ENCODE measurements at places on chromosomes 7 and 10.

- no peak for ATAC-seq
Observed at GRCh38 chr10:54585572-54585971, 215.5 kb downstream of the PCDH15 start.

DNA sequence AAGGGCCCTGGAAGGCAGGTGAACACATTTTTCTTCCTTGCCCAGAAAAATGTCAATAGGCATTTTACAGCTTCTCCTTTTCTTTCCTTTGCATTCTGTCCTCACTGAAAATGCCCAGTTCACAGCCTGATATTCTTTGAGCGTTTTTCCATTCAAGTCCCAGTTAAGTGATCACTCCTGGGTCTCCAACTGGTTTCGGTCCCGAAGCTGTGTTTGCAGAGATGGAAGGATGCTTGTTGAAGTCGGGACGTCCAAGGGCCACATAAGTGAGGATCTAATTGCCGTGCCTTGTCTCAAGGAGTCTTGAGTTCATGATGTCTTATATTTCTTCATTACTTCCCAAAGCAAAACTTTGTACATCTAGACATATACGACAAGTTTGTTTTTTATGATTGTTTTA, 208.7 kb upstream of the PRKCQ start:
- no peak for ATAC-seq

DNA sequence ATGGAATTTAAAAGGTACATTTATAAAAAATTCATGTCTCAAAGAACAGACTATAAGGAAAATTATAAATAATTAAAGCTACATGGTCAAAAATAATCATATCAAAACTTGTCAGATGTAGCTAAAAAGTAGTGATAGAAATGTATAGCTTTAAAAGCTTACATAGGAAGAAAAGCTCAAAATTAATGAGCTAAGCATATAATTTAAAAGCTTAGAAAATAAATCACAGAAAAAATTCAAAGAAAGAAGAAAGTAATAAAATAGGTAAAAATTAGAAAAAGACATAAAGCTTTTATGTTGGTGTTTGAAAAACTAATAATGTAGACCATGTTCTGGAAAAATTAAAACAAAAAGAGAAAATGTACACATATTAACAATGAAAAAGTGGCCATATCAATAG, 5.3 kb downstream of the TCAF1 start:
- no peak for ATAC-seq

- ATAC-seq: no peak
Observed at GRCh38 chr10:31073996-31074721, 42.5 kb upstream of the ZNF438 start.

DNA sequence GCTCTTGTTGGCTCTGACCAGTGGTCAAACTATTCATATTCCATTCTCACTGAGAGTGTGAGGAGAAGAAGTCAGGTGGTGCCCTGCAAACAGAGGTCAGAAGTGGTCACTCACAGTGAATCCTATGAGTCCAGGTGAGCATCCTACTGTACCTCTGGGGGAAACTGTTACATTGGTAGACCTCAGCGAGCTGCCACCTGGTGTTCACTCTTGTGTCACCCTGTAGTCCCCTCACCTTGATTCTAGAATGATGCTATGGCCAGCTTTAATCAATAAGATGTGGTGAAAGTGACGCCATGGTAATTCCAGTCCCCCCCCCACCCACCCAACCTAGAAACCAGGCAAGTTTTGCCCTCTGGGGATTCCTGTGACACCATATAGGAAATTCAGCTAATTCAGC, 1.2 kb upstream of the AMPH start:
- no peak for ATAC-seq

- peak; percentile 80 for ATAC-seq
Observed at GRCh38 chr7:129122751-129123509, 21.6 kb upstream of the TSPAN33 start.

- no peak for ATAC-seq
Observed at GRCh38 chr7:70595755-70596597, 536.0 kb upstream of the GALNT17 start.

GRCh38 chr10:125396676-125397075, 236.3 kb upstream of the CTBP2 start:
- ATAC-seq: no peak

DNA sequence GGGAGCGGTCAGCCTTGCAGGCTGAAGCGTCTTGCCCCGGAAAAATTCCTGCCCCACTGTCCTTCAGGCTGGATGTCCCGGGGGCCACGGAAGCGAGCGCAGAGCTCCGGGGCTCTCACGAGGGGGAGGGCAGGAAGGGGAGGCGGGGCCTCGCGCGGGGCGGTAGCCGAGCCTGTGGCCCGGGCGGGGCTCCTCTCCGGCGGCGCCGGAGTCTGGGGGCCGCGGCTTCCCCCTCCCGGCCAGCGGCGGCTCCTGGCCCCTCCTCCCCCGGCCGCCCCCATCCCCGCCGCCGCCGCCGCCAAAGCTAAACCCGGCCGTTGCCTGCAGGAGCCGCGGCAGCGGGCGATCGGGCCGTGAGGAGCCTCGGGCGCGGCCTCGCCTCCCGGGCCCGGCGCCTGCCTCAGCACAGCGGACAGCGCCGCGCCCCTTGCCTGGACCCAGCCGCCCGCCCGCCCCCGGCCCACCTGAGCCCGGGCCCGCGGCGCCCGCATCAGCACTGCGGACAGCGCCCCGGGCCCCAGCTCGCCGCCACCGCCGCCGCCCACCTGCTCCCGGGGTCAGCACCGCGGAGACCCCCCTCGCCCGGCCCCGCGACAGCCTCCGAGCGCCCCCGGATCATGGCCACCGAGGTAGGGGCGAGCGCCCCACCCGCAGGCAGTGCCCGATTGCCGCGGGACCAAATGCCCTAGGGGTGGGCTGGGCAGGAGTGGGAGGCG, at the start of gene GOLGA7B:
Gene GOLGA7B (plus strand): TSS at position 157 of the 716 bp plus-strand sequence. CDS start 461 bp downstream, at position 618.
- ATAC-seq: peak; percentile 73

- no peak for ATAC-seq
Observed at GRCh38 chr10:126080879-126081411, 184.6 kb downstream of the FANK1 start.
